ENCODE measurements at places on chromosomes 13 and 19.

- no peak for DNase-seq
These were observed 197.5 kb downstream of the NBEA start for GRCh38 chr13:35139591-35139990.

- no peak for DNase-seq
These were observed 4.7 kb downstream of the SLC1A5 start for GRCh38 chr19:46783670-46784069.

DNA sequence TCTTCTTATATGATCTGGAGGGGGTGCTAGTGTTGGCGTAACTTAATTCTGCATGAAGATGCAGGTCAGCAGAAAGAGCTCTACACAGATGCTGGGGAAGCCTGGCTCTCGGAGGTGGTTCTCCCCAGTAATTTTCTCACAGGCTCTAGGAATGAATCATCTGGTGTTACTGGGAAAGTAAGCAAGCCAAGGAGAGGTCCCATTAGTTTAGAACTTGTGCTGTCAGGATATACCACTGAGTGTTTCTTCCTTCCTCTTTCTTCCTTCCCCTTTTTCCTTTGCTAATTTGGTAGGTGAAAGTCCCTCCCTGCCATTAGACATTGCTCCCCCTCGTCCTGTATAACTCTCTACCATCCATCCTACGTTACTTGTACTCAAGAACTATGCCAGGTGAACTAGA, 68.3 kb downstream of the ATP8A2 start:
- peak; percentile 40 for DNase-seq

GRCh38 chr19:57557659-57558058, 2.0 kb downstream of the ZNF550 start:
- DNase-seq = no peak

DNA sequence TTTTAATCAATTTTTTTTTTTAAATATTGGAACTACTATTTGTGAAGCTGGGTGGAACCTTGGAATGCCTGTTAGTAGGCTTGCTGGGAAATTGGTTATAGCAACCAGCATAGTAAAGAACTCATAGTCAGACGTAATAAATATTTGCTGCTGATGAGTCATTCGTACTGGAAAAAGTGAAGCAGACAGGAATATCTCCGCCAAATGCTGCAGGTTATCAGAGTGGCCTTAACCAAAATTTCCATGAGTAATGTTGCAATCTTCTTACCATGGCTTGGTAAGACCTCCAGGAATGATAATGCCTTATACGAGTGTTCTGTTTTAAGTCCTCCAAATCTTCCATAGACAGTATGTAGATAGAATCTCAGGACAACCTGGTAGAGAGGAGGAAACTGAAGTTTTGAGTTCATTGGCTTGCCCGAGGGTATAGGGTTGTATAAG, 34.2 kb downstream of the MBNL2 start:
- peak; percentile 79 for DNase-seq

DNA sequence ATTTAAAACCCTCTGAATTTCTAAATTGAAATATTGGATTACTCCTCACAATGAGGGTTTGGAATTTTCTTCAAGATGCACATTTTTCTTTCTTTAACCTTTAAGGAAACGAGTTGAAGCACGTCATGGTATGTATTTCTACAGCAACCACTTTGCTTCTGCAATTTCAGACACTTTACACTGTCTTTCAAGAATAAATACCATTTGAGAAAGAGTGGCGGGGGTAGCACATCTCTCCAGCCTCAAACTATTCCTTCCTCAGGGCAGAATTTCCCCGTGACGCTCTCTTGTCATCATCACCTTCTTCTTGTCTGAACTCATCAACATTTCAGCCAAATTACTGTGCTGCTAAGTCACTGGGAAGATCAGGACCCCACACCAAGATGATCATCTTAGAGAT, 1073.4 kb downstream of the EFNB2 start:
- no peak for DNase-seq

- DNase-seq = no peak
These were observed 114.0 kb upstream of the KL start for GRCh38 chr13:32902029-32902780.

- no peak for DNase-seq
These were observed 14.5 kb upstream of the ATP11A start for GRCh38 chr13:112675366-112675756.

DNA sequence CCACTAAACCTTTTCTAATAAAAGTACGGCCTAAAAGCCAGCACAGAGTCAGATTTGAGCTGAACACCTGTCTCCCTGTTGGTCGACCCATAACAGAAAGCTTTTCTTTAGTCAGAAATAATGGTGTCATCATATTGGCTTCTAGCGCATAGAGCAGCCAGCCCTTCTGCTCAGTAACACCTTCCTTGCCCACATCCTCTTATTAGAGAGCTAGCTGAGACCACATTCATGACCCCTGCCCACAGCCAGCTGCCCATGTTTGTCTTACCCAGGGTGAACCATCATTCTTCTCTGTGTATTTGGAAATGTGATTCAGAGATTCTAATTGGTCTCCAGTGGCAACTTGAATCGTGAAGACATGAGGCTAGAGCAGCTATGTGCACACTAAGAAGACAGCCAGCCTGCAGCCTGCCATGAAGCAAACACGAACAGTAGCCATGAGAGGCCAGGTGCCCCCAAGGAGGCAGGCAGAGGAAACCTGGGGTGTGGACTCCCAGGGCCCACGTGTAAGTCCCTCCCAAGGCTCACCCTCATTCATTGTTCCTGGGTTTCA, 82.3 kb upstream of the PDCD5 start:
- DNase-seq = no peak

DNA sequence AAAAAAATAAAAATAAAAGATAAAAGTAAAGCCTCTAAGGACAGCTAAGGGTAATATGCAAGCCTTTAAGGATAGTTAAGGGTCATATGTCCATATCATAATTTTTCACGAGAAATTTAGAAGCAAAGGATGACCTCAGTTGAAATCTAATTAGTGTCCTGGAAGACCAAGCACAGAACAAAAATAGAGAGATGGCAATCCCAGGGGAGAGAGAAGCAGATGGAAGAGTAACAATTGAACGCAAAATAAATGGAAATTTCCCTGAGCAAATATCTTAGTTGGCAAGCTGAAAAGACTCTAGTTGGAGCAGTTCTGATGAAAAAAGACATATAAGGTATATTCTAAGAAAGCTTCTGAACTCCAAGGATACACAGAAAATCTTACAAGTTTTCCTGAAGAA, 275.4 kb downstream of the NALCN start:
- no peak for DNase-seq

DNA sequence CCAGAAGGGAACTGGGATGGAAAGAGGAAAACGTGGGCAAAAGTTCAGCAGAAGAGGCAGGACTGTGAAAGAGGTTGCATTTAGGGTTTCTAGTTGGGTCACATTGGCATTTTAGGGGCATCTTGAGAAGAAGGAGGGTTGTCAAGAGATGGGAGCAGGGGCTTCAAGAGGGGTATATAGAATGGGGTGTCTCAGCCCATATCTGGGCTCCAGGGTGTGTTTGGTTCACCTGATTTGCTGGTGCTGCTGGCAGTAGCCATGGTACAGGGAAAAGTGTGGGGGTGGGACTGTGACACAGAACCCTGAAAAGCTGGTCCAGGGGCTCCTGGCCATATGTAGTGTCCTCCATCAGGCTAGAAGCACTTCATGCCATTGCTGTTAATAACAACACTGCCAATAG, 22.5 kb downstream of the MAST3 start:
- no peak for DNase-seq

GRCh38 chr19:2574478-2574931, 98.6 kb downstream of the GADD45B start:
- no peak for DNase-seq

DNA sequence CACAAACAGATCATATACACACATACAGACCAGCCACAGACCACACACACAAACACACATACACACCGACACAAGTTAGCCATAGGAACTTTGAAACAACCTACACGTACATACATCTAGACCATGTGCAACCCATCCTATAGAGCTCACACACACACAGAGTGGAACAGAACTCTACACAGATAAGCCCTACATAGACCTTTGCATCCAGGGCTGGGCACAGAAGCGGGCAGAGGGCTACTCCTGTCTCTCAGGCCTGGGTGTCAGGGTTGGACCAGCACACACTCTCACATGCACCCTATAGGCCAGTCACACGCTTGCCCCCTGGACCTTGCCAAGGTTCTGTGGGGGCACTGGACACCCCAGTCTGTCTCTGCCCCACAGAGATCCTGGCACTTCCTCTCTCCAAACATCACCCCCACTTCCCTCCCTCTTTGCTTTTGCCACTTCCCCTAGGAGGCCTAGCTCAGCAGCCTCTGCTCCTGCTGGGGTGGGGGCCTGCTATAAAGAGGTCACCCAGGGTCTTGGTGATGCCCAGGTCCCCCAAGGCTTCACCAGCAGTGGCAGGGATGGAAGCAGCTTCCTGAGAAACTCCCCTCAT, 5.8 kb upstream of the JUNB start:
- DNase-seq = no peak

- DNase-seq = no peak
These were observed 14.7 kb downstream of the ELL start for GRCh38 chr19:18507021-18507726.

GRCh38 chr19:14440049-14440448, 6.9 kb downstream of the PKN1 start:
- no peak for DNase-seq

DNA sequence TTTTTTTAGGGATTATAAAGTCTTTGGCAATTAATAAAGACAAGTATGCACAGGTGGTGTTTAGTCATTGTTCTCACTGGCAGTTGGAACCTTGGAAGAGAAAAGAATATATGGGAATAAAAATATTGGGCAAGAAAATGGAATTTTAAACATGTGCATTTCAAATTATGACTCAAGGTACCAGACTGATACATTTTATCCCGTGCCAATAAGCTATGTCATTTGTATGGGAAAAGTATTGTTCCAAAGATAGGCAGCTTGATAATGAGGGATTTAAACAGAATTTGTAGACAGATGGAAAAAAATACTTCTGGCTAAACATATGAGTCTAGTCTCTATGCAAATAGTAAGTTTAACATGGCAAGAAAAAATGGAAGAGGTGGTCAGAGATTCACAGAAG, 169.5 kb upstream of the UFM1 start:
- DNase-seq = no peak

GRCh38 chr13:113318956-113319355, 21.9 kb downstream of the LAMP1 start:
- DNase-seq = no peak

DNA sequence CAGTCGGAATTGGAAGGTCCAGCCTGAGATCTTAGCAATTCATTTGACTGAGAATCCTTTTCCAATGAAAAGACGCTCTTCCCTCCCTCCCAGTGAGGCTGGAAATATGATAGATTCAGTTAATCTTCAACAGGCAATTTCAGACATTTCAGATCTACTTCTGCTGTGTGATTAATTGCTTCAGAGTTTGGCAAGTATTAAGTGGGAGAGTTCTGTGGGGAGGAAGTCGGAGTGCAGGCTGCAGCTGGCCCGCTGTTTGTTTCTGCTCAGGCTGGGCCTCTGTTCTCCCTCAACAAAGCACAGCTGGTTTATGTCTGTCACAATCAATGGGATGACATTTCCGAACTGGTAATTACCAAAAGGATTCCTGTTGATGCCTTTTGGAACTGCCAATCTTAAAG, 178.2 kb downstream of the NDFIP2 start:
- DNase-seq = peak; percentile 46

- no peak for DNase-seq
These were observed 16.9 kb upstream of the F2RL3 start for GRCh38 chr19:16871871-16872270.

DNA sequence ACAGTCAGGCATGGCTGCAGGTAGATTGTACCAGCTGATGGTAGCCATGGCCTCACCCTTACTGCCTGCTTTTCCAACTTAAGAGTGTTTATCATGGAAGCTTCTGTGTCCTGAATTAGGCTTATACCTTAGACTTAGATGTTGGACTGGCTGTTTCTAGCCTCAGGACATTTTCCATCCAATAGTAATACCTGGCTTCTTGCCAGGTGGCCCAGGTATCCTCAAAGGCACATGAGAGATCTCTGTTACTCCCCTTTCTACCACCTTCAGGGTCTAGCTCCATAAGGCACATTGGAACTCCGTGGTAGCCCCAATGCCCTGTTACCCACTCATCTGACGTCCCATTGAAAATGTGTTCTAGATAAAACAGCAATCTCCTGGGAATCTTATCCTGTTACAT, 407.5 kb downstream of the SPRY2 start:
- DNase-seq = no peak

DNA sequence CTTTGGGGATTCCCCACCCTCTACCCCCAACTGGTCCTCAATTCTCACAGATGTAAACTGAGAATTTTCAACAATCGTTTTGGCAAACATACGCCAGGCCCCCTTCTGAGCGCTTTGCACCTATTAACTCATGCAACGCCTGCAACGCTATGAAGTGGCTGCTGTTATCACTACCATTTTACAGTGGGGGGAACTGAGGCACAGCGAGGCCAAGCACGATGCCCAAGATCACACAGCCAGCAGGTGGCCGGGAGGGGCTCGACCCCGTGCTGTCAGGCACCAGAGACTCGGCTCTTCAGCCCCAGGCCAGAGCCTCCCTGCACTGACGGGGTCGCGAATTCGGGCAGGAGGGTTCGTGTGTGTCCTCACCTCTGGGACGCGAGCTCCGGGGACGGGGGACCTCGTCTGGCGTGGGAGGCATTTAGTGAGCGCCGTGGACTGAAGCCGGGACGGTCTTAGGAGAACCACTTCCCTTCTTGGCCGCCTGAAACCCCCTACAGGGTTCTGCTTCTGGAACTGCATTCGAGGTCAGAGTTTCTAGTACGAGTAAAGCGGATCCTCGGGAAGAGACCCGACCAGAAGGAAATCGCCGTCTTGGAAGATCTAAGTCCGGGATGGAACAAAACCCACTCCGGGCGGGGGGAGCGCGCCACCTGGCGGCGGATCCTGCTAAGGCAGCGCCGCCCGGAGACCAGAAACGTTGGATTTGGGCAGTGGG, 21.0 kb downstream of the ZNF114 start:
- peak; percentile 69 for DNase-seq

DNA sequence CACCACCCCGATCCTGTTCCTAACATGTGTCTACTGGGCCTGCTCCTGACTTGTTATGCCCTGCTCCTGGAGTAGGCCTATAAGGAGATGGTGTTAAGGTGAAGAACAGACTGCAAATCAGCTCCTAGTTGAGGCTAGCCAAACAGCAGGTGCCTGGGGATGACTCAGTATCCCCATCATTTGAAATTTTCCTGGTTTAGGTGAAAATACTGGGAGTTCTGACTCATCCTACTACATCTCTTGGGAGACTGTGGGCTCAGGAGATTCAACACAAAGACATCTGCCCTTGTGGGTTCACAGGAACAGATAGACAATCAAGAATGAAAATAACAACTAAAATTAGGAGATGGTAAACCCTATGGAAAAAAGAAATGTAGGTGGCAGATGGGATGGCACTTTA, 41.2 kb downstream of the BRD4 start:
- DNase-seq = no peak

DNA sequence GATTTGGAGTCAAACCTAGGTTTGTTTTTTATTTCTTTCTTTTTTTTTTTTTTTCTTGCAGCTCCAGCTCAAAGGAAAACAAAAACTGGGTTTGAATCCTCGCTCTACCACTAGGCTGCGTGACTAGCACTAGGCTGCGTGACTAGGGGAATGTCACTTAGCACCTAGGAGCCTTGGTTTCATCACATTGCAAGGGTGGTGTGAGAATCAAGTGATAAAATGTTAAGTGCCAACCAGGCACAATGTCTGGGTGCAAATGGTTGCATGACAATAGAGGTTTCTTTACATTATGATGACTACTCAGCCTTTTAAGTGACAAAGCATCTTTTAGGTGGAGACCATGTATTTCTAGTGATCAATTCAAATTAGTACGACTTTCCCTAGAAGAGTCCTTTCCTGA, 27.9 kb downstream of the RCBTB2 start:
- no peak for DNase-seq

GRCh38 chr13:39016787-39017186, 21.1 kb downstream of the PROSER1 start:
- peak; percentile 25 for DNase-seq

- DNase-seq = no peak
These were observed 17.5 kb downstream of the ELAVL3 start for GRCh38 chr19:11463391-11463790.

Measured in kidney glomerular epithelial cell (primary cell).